Amygdala (tissue), 56 donors: ENCODE measurements at places on chromosomes 12 and 14.

DNA sequence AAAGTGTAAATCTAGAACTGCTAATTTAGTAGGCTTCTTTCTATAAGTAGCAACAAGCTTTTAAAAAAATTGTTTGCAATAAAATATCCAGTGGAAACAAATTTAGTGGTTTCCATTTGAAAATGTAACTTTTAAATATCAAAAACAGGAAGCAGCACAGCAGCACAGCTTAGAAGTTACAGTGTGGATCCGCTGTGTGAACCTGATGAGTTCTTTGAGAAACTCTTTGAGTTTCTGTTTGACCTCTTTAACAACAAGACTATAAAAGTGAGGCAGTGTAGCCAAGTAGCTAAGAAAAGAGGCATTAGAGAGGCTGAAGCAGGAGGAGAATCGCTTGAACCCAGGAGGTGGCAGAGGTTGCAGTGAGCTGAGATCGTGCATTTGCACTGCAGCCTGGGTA is 178.3 kb downstream of the NAV3 start:
- DNase-seq, result no peak

DNA sequence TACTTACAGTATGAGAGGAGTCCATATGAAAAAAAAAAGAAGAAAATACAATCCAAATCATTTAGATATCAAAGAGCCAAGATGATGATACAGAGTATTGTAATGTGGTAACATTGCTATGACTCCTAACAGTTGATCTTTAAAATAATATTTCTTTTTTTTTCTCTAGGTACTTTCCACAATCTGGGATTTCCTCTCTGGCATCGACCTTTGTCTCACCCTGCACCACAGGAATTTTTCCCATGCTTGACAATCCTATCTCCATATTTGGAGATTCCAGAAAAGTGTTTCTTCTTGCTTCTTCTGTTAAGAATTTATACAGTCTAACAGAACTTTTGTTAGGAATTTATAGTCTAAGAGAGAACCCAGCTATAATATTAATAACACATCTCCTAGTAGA is 184.4 kb downstream of the ITPR2 start:
- DNase-seq, result no peak

GRCh38 chr12:107646436-107646835 is 39.2 kb upstream of the PWP1 start:
- no peak for DNase-seq

GRCh38 chr12:31772685-31773222 is 43.9 kb upstream of the AMN1 start:
- no peak for DNase-seq

DNA sequence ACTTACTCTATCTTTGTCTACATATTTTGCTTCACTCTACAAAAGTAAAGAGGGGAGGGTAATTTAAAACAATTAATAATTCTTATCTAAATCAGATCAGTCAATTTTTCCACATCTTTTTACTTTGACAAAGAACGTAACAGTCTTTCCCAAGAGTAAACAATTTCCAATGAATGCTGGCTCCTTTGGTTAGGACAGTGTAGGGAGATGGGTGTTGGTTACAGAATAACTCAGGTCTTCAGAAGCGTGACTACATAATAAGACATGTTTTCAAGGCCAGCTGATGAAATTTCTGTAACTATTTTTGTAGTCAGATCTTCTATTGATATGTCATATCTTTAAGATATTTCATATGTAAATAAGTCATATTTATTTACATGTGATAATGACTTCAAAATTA is 183.0 kb upstream of the CAND1 start:
- no peak for DNase-seq

GRCh38 chr12:132319359-132319950 is 9.9 kb downstream of the GALNT9 start:
- no peak for DNase-seq

DNA sequence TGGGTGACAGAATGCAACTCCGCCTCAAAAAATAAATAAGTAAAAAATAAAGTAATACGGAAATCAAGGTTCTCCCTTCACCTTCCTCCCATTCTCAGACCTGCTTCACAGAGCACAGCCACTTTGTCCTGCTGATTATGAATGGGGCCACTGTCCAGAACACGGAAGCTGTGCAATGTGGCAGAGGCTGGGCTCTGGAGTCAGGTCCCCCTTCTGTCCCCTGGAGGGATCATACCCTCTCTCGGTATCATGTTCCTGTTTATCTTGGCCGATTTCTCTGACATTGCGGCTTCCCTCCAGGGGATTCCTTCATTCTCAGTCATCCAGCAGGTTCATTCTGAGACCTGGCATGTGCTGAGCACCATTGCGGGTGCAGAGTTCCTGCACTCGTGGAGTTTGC is 11.3 kb downstream of the PPP2R5C start:
- no peak for DNase-seq

GRCh38 chr12:104672501-104673265 is 215.9 kb downstream of the CHST11 start:
- DNase-seq, result no peak

DNA sequence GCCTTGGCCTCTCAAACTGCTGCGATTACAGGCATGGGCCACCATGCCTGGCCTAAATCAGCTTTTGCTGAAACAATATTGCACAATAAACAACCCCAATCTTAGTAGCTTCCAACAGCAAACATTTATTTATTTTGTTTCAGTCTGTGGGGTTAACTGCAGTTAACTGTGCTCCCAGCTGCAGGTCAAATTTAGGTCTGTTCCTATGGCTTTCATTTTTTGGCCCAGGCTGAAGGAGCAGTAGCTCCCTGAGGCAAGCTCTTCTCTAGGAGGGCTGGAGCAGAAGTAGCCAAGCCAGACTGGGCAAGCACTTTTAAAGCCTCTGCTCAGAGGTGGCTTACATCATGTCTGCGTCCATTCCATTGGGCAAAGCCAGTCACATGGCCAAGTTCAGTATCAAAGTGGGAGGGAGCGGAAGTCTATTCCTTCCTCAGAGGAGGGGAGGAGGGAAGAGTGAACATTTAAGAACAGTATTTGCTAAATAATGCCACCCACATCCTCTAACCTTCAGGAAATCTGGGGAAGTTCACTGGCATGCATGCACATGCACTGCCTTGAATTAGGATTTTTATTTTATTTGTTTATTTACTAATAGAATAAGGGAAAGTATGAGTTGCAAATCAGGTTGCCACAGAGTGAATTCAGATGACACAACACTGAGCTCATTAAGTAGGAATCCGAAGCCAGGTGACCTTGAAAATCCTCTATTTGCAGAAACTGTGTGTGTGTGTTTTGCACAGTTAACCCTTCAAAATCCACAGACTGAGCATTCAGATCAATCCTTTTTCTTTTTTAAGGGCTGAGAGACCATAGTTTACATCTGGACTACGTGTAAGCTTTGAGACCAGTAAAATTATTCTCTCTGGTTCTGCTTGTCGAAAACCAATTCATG is 122.0 kb upstream of the SEL1L start:
- DNase-seq, result no peak

GRCh38 chr14:104872469-104873341 is 7.6 kb downstream of the CEP170B start:
- DNase-seq, result no peak

DNA sequence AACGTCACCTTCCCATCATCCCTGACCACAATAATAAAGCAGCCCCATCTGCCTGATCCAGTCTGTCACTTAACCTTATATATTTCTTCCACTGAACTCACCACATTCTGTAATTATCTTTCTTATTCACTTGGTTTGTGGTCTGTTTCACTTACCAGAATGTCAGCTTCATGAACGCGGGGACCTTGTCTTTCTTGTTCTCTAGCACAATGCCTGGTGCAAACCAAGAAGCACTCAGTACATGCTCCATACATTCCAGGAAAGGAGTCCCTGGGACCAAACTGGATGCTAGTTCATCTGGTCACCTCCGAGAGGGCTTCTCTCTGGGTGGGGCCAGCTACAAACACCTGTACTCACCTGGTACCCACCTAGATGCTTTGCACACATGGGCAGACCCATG is 17.4 kb upstream of the ANKRD33 start:
- DNase-seq, result no peak

DNA sequence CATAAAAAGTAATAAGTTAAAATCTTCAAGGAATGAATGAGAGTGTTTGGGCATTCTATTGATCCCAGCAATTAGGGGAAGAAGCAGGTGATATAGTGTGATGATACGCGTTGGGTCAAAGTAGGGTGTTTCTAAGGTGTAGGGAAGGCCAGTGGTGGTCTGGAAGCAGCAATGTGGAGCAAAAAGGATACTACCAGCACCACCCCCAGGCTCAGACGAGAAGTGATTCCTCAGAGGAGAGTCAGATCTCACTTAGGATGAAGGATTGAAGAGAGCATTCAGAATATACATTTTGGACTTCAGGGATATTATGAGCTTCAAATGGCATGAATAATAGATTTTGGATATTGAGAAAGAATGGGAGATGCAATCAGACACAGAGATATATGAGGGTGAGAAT is 497.6 kb downstream of the RMST start:
- DNase-seq, result no peak

- peak; percentile 20 for DNase-seq
Observed at GRCh38 chr12:26691234-26691970, 141.6 kb downstream of the ITPR2 start.

GRCh38 chr12:6047249-6048237 is 76.9 kb downstream of the VWF start:
- DNase-seq, result no peak

DNA sequence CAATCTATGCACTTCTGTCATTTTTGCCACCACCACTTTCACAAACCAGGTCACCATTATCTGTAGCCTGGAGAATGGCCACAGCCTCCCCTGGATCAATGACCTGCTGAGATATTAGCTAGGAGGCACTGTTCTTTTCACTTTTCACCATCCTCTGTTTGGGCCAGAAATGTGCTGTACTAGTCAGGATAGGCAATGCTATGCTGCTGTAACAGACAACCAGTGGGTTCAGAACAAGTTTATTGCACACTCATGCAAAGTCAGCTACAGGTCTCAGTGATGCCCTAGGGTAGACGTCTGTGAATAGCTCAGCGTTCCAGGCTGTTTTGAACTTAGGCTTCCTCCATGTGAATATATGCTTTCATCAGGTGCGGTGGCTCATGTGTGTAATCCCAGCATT is 231.5 kb downstream of the SUDS3 start:
- DNase-seq, result no peak

GRCh38 chr12:121278169-121279070 is 18.1 kb downstream of the CAMKK2 start:
- DNase-seq, result no peak

- DNase-seq, result no peak
Observed at GRCh38 chr12:2229661-2230539, 177.1 kb downstream of the CACNA1C start.

DNA sequence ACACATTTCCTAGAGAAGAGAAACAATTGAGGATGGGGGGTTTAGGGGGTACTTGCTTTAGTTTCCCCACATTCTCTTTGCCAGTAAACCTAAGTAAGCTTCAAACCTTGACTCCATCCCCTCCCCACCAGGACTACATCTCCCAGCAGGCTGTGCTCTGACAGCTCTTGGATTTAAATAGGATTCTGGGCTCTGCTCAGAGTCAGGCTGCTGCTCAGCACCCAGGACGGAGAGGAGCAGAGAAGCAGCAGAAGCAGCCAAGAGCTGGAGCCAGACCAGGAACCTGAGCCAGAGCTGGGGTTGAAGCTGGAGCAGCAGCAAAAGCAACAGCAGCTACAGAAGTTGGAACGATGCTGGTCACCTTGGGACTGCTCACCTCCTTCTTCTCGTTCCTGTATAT is 20.6 kb downstream of the RDH12 start:
- DNase-seq, result no peak

GRCh38 chr12:14443531-14443930 is 78.0 kb downstream of the ATF7IP start:
- DNase-seq, result no peak

GRCh38 chr12:12807970-12808702 is 5.0 kb upstream of the DDX47 start:
- no peak for DNase-seq

DNA sequence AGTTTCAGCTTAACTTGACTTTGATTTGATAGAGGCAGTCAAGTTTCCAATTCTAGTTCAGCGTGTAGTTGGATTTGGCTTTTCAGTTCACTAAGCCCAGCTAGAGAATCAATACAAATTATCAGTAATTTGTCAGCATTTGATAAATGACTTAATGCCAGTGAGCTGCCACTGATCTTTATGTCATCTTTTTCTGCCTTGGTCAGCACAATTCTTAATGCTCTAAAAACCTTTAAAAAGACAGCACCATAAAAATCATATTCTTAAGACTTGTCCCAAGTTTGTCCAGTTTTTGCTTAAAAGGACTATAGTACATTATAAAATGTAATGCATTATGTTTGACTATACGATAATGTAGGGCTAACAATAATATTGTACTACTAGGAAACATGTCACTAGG is 920.5 kb downstream of the LRFN5 start:
- DNase-seq, result no peak

DNA sequence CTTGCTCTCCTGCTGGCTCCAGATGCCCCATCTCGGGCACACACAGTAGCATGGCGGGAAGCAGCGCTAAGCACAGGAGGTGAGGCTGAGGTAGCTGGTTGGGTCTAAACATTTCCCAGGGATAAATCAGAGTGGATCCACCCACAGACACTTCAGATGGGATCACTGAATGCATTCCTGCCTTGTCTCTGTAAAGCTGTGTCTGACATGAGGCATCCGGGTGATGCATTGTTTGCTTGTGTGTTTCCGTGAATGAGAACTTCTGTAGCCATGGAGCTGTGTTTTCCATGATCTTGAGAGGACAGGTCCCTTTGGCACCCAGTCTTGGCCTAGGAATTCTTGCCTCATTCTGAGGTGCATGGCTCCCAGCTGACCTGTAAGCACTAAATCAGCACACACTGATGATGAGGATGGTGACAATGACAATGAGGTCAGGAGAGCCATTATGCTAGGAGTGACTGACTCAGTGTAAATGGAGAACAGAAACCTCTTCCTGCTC is 6.7 kb upstream of the KRT75 start:
- no peak for DNase-seq

GRCh38 chr12:57261428-57261865 is 10.5 kb upstream of the STAC3 start:
- DNase-seq, result no peak

DNA sequence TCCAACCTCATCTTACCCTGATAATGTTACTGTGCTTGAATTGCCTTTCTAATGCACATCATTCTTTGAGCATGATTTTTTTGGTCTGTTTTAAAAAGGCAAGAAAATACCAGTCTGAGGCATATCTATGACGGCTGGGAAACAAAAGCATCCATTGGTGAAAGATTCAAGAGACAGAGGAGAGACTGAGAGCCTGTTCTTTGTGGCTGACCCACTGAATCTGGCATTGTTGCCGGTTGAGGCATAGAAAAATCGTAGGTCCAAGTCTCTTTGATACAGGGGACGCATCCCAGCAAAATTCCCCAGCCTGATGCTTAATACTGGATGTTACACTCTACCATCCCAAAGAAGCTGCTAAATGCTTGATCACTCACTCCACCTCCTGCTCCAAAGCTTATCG is 2.9 kb upstream of the KLHL42 start:
- no peak for DNase-seq
